Fibroblast of skin of scalp (primary cell): ENCODE measurements at places on chromosomes 4 and X.

DNA sequence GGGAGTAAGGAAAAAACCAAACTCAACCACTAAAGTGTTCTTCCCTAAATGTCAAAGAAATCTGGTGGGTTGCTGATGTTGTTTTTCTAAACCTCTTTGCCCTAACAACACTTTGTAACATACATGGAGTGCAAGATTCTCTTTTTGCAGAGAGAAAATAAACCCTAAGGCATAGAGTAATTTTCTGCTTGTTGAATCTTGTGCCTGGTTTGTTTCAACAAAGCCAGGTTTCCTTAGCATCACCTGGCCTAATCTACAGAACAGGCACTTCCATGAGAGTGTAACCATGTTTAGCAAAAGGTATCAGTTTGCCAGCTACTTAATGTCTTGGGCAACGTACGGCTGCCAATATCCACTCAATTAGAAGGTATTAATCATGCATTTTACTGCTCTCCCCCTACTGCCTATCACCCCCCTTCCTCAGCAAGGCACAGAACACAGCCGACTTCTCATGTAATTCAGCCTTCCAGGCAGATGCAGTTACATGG lies 219.2 kb downstream of the MAML3 start:
- no peak for DNase-seq

DNA sequence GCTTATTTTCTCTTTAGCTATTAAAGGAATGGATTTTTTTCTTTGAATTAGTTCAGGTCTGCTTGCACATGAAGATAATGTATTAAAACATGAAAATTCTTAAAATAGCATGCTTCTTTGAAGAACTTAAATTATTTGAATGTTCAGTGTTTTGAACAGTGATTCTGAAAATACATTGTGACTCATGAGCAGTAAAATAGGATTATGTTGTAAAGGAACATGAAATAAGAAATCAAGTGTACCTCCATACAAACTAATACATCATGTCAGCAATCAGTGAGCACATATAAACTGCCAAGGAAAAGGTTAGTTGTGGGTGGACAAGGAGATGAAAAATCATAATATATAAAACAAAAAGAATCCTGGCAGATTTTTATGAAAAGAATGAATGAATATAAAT lies 66.1 kb downstream of the SNX25 start:
- no peak for DNase-seq

DNA sequence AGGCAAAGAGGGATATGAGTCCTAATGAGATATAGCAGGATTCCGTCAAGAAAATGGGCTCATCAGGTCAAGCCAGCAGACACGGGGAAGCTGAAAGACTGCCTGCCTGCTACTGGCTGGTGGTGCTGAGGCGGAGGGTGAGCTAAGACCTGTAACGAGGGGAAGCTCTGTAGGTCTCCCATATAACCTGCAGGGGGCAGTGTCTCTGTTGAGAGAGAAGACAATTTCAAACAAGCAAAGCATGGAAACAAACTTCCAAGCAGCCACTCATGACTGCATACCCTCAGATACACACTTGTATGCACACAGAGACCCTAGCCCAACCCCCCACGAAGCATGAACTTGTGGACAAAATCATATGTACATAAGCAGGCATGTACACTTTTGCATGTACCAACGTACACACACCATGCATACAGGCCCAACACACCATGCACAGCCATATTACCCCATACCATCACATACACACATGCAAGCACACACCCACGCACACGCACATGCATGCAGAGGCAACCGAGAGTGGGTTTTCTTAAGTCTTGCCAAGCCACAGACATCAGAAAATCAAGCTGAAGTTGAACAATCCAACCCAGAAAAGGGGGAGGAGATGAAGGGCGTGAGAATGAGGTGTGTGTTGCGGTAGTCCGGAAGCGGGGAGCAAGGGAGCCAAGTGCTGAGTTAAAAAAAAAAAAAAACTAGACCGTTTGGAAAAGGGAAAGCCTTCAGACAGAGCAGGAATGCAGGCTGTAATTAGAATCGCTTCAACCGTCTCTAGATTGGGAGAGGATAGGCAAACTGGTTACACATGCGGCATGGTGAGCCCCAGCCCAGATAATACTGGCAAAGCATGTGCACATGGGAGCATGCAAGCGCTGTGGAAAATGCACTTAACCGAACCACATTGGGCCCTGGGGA lies 71.0 kb downstream of the PJA1 start:
- DNase-seq: peak; percentile 51

DNA sequence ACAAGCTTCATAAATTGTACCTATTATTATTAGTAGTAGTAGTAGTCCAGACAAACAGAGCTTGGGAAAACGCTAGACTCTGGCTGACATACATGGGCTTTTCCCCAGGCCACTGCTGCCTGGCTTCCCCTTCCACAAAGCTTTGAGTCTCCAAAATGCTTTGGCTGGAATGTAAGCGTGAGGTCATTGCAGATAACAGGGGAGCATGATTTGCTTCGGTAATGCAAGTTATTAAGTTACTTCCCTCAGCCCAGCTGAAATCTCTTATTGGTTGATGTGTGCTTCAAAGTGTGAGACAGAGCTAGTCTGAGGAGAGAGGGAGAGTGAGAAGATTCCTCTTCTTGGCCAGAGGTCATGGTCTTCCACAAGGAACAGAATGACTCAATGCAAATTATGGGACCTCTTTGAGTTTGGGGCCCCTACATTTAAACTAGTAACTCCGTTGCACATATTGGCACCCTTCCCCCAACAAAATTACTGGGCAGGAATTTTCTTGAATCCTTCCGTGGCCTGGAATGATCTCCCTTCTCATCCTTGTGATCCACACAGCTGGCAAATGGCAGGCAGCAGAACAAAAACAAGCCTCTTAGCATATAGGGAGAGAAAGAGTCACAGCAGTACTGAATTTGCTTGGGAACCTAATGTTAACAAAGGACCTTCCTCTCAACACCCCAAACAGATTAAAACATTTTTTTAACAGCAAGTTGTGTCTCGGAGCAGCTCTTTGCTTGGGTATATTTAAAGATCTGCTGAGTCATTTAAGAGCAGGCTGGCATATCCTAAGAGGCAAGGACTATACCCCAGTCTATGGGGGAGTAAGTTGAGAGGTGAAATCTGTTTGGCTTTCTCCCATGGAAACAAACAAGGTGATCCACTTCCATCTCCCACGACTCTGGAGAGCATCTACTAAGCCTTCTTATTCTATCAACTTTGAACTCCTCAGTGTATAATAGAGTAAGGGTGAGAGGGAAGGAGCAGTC lies 19.9 kb downstream of the AR start:
- DNase-seq: peak; percentile 32

- DNase-seq: peak; percentile 62
Measured at GRCh38 chr4:94412658-94413038, 39.1 kb upstream of the PDLIM5 start.

- peak; percentile 57 for DNase-seq
Measured at GRCh38 chr4:54657551-54658251, at the start of gene KIT. TSS of gene KIT (plus strand) at chr4:54657957. CDS start at chr4:54658015, 58 bp downstream.

DNA sequence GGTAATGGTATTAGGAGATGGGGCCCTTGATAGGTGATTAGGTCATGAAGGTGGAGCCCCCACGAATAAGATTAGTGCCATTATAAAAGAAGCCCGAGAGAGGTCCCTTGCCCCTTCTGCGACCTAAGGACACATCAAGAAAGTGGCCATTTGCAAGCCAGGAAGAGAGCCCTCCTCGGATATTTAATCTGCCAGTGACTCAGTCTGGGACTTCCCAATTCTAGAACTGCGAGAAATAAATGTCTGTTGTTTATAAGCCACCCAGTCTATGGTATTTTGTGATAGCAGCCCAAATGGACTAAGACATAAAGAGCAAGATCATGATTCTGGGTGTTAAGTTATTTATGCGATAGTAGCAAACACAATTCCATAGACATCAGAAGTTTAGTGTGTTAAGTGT lies 192.2 kb downstream of the LDB2 start:
- no peak for DNase-seq

DNA sequence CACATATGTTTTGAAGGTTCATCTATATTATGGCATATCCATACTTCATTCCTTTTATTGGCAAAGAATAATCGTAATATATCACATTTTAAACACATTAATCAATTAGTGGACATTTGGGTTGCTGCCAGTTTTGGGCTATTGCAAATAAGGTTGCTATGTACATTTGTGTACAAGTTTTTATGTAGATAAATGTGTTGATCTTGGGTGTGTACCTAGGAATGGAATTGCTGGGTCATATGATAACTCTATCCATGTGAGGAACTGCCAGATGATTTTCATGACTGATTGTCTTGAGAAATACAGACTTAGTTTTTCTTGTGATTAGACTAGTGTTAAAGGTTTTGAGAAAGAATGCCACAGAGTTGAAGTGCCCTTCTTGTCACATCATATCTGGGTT lies 99.2 kb upstream of the RAB40AL start:
- DNase-seq: no peak

DNA sequence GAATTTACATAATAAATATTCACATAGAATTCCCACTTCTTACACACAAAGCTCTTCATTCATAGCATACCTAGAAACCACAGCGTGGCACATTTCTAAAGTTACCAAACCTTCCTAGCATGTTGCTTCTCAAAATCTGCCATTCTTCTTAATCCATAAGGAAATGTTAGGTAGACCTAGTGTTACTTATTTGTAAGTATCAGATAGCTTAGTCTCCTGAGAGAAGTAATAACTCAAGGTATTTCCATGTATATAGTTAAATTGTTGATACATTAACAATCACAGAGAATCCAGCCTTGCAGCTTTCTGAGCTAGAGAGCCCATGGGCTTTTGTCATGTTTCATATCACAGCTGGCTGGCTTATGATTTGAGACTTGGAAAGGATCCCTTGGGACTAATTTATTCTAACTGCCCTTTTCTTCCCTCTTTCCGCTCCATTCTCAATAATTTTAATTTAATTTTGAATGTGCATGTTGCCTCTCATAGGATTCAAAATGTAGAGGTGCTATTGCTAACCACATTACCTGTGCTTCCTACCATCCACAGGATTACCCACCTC lies 17.6 kb downstream of the SH3RF1 start:
- peak; percentile 56 for DNase-seq

- DNase-seq: peak; percentile 19
Measured at GRCh38 chr4:34633241-34633640, 1611.1 kb downstream of the ARAP2 start.

DNA sequence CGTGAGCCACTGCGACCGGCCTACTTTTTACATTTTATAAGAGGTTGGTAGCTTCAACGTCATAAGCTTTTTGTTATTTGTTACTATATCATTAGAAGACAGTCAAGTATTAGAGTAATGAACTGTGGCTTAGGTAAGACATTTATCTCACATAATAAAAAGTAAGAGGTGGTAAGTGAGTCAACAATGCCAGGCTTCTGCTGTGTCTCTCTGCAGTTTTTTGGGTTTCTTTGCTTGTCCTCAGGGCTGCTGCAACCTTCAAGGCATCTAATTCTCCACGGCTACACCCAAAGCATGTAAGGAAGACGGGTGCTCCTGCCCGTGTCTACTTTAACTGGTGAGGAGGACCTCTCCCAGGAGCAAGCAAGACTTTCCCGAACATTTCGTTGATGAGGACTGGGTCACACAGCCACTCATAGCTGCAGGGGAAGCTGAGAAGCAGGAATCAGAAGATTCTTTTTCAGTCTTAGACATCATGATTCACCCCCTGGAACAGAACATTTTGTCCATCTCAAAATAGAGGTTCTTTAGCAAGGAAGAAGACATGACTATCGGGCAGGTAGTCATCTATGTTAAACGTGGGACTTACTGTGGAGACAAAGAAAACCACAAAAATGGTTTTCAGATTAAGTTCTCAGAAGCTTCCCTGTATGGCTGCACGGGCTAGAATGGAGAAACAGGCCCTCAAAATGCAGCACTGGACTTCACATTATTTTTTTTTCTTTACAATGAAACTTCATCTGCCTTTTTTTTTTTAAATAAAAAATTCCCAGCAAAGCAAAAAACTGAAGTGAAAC lies 13.0 kb upstream of the RHOH start:
- no peak for DNase-seq

- DNase-seq: no peak
Measured at GRCh38 chr4:38920677-38921076, 53.1 kb downstream of the FAM114A1 start.

GRCh38 chr4:123731035-123731434 lies 334.4 kb downstream of the SPRY1 start:
- DNase-seq: no peak

DNA sequence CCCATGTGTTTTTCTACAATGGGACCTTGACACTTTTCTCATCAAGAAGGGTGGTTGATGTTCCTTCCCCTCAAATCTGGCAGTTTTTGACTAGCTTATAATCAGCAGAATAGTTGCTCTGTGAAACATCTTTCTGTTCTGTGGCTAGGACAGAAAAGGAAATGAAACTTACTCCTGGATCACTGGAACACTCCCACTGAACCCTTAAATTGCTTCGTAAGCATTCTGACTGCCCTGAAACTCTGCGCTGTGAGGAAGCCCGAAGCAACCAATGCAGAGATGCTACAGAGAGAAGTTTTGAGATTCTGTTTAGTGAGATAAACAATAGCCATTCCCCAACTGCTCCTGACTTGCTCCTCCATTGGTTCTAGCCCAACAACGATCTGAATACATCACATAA lies 602.2 kb downstream of the CENPC start:
- no peak for DNase-seq

- no peak for DNase-seq
Measured at GRCh38 chr4:2132438-2132837, 73.3 kb downstream of the NAT8L start.

DNA sequence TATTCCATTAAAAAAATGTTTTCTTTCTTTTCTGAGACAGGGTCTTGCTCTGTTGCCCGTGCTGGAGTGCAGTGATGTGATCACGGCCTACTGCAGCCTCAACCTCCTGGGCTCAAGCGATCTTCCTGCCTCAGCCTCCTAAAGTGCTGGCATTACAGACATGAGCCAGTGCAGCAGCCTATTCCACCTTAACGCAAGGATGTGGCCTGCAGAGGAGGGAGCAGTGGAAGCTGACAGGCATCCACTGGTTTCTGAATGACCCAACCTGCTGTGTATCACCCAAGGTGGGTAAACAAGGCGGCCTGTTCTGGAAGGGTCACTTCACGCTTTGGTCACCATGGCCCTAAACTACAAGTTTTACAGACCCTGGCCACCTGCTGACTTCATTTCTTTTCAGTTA lies 60.8 kb downstream of the ACOX3 start:
- no peak for DNase-seq

DNA sequence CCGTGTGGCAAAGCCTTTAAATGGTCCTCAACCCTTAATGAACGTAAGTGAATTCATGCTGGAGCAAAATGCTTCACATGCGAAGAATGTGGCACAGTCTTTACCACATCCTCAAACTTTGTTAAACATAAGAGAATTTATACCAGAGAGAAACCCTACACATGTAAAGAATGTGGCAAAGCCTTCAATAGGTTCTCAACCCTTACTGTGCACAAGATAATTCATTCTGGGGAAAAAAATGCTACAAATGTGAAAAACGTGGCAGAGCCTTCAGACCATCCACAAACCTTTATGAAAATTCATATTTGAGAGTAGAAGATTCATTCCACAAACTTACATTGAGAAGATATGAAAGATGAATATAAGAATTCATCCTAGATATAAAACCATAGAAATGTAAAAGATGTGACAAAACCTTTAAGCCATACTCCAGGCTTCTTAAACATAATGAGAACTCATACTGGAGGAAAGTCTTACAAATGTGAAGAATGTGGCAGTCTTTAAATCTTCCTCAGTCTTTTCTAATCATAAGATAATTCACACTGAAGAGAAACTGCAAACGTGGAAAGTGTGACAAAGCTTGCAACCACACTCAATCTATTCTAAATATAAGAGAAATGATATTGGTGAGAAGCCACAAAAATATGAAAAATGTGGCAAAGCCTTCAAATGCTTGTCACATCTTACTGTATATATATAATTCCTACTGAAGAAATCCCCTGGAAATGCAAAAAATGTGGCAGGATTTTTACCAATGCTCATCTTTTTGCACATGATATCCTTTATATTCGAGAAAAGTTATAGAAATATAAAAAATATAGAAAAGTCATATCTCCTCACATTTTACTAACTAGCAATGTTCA lies 36.9 kb downstream of the ZNF141 start:
- DNase-seq: no peak
